Muscle of back (tissue), 13 donors: ENCODE measurements at places on chromosomes 12 and 14.
A peak's percentile ranks its signal among the peaks of the same experiment; 100 is the strongest.

DNA sequence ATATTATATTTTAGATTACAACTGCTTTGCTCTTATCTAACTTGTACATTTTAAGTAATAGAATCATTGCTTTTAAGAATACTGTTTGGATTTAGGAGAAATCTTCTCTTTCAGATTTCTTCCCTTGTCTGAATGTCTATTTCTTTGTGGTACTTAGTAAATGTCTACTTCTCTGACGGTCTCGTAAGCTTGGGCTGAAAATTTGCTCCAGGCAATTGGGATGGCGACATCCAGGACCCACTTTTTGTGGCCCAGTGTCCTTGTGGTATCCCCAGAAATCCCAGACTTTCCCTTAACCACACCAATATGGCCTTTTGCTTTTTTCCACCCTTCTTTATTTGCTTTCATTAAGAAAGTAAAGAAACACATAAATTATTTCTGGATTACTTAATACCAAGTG lies 24.0 kb upstream of the CCER1 start:
- DNase-seq: no peak

DNA sequence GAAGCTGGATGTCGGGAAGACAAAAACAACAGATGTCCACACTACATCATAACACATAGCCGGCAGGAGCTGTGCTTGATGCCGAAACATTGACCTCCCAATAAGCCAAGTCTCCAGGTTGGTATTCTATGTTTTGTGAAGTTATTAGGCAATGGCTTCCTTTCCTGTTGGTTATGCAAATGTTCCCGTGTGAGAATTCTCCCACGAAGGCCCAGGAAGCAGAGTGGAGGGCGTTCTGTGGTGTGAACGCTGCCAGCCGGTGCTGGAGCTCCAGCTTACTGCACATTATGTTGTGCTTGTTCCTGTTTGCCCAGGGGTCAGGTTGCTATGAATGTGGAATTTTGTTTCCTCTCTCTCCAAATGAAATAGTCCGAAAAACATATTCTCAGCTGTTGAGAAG lies 156.4 kb upstream of the HMGA2 start:
- DNase-seq: no peak

DNA sequence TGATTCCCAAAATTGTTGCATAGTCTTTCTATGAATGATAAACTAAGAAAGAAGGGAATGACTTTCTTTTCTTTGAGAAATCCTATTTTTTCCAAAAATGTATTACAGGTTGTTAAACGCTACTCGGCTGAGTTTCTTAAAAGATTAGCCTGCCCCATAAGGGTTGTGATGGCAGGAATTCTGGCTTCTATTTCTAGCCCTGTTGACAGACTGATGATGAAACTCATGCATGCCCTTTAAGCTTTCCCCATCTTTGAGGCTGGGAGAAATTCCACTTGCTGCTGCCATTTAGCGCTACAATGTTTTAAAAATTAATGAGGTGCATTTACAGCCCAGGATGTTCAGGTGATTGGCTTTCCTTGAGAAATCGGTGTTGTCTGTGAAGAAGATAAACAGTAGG lies 33.2 kb upstream of the RASSF3 start:
- DNase-seq: no peak

GRCh38 chr12:69987579-69988091 lies 162.6 kb downstream of the MYRFL start:
- DNase-seq: peak; percentile 87

DNA sequence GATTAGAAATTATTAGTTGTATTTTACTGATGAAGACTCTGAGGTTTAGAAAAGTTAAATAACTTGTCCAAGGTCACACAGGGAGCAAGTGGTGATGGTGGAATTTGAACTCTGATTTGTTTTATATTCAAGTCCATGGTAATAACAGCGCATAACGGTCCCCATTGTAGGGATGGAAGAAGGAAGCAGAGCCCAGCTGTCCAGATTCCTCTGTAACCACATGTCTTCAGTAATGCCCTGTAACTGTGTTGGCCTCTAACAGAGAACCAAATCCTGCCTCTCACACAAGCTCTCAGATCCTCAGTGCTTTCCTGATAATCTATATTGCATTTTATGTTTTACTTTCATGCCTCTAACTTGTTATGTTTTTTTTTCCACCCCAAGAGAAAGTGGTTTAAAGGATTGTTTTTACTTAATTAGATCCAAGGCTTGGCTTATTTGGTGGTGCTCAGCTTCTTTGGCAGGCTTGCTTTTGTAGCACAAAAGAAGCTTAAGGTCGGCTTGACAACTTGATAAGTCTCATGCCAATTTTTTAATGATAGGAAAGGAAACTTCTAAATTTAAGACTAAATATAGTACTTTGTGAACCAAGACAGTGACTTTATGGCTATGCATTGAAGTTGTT lies 105.1 kb upstream of the SEL1L start:
- DNase-seq: no peak

DNA sequence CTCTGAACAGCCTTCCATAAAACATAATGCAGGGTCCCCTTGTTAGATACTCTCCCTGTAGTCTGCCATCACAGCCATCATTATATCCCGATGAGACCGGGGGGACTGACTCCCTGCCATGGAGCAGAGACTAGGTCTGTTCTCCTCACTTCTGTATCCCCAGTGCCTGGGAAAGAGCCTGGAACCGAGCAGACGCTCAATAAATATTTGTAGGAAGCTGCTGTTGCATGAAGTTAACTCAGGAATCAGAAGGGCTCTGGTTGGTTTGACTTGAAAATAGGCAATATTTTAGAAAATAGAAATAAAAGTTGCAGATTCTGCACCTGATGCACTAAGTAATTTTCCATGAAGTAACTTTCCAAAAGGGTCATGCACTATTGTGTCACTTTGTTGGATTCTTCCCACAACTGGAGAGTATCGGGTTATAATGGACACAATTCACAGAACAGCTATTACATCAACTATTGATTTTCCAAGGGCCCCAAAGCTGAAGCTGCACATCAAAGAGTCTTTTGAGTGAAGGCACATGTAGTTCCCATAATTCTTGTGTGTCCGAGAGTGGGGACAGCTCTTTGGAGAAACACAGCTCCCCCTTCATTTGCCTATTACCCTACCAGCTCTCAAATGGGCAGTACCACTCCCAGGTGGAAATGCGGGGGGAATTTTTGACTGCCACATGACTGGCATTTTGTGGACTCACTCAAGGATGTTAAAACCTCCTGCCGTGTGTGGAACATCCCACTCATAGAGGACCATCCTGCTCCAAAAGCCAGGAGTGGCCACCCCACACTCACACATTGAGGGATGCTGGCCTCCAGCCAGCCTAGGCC lies 18.8 kb downstream of the CLMN start:
- no peak for DNase-seq

- DNase-seq: no peak
Measured at GRCh38 chr12:114933428-114934160, 249.6 kb upstream of the TBX3 start.

DNA sequence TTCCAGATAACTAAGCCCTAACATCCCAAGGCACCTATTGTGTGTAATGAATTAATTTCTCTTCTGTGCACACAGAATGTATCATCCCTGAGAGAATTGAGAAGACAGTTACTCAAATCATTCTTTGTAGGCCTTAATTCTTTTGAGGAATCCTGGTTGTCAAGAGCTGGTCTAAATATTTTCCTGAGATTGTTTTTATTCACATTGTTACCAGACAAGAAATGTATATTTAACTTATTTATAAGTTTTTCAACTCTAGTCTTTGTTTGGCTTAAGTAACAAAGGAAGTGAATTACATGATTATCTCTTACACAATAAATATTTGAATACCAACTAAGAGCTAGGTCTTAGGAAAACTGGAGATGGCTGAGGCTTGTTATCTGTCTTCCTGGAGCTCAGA lies 169.4 kb downstream of the DACT1 start:
- DNase-seq: no peak

DNA sequence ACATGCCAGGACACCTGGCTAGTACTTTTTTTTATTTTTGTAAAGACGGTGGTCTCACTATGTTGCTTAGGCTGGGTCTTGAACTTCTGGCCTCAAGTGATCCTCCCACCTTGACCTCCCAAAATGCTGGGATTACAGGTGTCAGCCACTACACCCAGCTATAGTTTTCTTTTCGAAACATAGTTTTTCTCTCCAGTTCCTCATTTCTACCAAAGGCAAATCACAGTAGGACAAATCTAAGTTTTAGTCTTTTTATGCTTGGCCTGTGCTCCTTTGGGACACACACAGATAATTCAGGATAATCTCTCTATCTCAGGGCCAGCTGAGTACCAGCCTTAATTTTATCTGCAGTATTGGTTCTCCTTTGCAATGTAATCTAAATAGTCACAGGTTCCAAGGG lies 100.7 kb downstream of the KCNMB4 start:
- no peak for DNase-seq

GRCh38 chr12:16063726-16064125 lies 152.6 kb downstream of the DERA start:
- DNase-seq: no peak

- no peak for DNase-seq
Measured at GRCh38 chr12:109696485-109697269, 16.9 kb upstream of the FAM222A start.

DNA sequence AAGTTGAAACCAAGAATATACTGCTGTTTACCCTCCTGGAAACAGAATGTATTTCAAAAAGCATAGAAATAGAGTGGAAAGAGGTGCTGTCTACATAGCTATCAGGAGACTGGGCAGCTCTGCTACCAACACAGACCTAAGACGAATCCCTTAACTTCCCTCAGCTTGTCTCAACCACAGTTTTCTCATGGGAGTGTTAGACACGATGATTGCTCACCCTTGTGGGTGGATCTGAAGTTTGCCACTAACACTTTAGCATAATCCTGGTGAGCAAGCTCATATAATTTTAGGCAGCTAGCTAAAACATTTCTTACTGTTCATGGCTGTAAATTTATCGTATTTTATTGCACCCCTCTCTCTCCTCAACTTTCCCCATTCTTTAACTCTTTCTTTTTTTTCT lies 38.5 kb downstream of the C12orf75 start:
- DNase-seq: no peak

- no peak for DNase-seq
Measured at GRCh38 chr14:55336691-55337090, 65.5 kb downstream of the FBXO34 start.

DNA sequence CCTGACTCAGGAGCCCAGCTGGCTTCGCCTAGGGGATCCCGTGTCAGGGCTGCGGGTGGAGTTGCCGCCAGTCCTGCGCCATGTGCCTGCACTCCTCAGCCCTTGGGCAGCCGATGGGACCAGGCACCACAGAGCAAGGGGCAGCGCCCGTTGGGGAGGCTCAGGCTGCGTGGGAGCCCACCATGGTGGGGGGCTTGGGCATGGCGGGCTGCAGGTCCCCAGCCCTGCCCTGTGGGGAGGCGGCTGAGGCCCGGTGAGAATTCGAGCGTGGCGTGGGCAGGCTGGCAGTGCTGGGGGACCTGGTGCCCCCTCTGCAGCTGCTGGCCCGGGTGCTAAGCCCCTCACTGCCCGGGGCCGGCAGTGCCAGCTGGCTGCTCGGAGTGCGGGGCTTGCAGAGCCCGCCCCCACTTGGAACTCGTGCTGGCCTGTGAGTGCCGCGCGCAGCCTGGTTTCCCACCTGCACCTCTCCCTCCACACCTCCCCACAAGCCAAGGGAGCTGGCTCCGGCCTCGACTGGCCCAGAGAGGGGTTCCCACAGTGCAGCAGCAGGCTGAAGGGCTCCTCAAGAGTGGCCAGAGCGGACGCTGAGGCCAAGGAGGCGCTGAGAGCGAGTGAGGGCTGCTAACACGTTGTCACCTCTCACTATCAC lies 135.1 kb upstream of the SEL1L start:
- no peak for DNase-seq

GRCh38 chr14:43361751-43362150 lies 1145.3 kb downstream of the FSCB start:
- DNase-seq: no peak

DNA sequence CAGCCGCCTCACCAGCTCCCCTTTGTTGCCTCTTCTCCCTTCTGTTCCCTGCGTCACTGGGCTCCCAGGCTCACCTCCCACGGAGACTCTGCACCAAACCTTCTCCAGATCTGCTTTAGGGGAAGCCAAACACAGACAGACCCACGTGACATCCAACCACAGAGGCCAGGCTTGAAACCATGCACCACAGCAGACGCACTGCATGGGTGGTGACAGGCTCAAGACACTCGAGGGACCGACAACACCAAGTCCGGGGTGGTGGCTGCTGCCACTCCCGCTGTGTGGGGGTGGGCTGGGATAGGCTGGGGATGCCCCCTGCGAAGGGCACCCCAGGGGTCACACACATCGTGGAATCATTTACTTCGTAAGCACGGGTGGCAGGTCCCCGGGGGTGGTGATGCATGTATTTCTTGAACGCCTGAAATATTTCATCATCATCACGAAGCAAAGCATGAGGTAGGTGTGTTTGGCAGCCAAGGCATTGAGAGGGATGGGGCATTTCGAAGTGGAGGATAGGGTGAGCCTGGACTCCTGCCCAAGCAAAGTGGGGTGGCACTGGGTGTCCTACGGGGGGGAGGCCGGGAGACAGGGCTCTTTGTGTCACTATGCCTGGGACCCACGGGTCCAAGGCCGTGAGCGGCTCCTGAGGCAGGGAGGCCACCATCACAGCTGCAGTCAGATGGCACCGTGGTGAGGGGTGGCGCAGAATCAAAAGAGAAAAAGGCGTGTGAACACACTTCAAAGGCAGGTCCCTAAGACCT lies 66.8 kb upstream of the RFLNA start:
- no peak for DNase-seq

DNA sequence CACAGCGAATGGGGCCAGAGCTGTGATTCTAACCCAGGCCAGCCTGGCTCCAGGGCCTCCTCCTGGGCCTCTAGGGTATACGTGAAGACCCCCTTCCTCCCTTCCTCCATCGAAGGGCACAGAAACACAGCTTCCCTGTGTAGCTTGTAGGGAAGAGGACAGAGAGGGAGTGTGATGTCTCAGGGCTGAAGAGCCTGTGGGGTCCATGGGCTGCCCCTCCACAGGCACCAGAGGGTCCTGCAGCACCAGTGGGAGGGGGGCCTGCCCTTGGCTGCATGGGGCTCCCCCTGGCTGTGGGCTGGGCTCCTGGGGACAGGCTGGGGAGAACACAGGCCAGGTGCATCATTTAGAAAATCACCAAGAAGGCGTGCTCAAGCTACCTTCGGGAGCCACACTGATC lies 178.5 kb downstream of the CALM1 start:
- DNase-seq: no peak
